ENCODE measurements at places on chromosomes 3 and 15. TPM values are rescaled to one million over a fixed set of nuclear protein-coding genes. Genes with fewer than 3 reads are reported as not detected.

The ISG20 gene
- 537 TPM for polyA plus RNA-seq

The ZNF620 gene
- polyA plus RNA-seq: 3.4 TPM

The ATP13A4 gene
- not detected for polyA plus RNA-seq

GRCh38 chr3:66615643-66616301 lies 115.0 kb upstream of the LRIG1 start:
- peak overlapping the region; percentile 4 for H3K27ac ChIP-seq
- H3K4me1 ChIP-seq: peaks cover 16% of the 10 kb centered on the region
- no peak for DNase-seq
- H3K27me3 ChIP-seq: no peaks in the 10 kb centered on the region
- peak overlapping the region; percentile 15 for H3K4me3 ChIP-seq

The TRPC1 gene
- 1.7 TPM for polyA plus RNA-seq

- peaks cover 5% of the 10 kb centered on the region for H3K27me3 ChIP-seq
- H3K4me1 ChIP-seq: no peaks in the 10 kb centered on the region
- H3K27ac ChIP-seq: no peak overlapping the region
- no peak overlapping the region for H3K4me3 ChIP-seq
- no peaks in the 10 kb centered on the region for H3K36me3 ChIP-seq
- no peak for DNase-seq
Measured at GRCh38 chr3:171643681-171644080, 166.6 kb downstream of the PLD1 start.

The DLEC1 gene
- 0.31 TPM for polyA plus RNA-seq

GRCh38 chr3:71956069-71956340 lies 171.1 kb upstream of the PROK2 start:
- H3K4me3 ChIP-seq: no peak overlapping the region
- no peaks in the 10 kb centered on the region for H3K36me3 ChIP-seq
- DNase-seq: no peak
- H3K4me1 ChIP-seq: no peaks in the 10 kb centered on the region
- H3K27ac ChIP-seq: no peak overlapping the region

The IREB2 gene
- polyA plus RNA-seq: 16.6 TPM

The ZNF860 gene
- not detected for polyA plus RNA-seq

DNA sequence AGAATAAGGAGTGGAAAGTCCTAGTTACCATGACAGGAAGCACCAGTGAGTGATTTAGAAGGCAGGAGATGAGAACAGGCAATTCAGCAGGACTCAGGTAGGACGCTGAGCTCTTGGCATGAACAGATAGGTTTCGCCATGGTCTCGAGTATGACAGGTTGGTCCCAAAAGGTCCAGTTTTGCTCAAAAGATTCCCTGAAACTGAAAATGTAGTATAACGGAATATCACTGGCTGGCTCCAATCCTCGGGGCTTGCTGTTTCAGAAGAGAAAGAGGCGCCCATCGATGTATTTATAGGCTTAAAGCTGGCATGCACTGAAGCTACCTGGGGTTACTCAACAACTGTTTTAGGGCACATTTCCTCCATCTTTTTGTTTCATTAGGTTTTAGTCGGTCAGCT lies 59.2 kb downstream of the SRGAP3 start:
- no peak for DNase-seq
- H3K27me3 ChIP-seq: peaks cover 3% of the 10 kb centered on the region
- no peak overlapping the region for H3K4me3 ChIP-seq
- no peak overlapping the region for H3K27ac ChIP-seq

- no peak overlapping the region for H3K4me3 ChIP-seq
- no peaks in the 10 kb centered on the region for H3K4me1 ChIP-seq
- no peaks in the 10 kb centered on the region for H3K36me3 ChIP-seq
- no peaks in the 10 kb centered on the region for H3K27me3 ChIP-seq
Measured at GRCh38 chr3:80190051-80190450, 422.3 kb upstream of the ROBO1 start.

- H3K4me1 ChIP-seq: no peaks in the 10 kb centered on the region
- peaks cover 6% of the 10 kb centered on the region for H3K27me3 ChIP-seq
- H3K4me3 ChIP-seq: no peak overlapping the region
- DNase-seq: no peak
Measured at GRCh38 chr15:93417156-93417555, 328.1 kb upstream of the RGMA start.

- H3K27me3 ChIP-seq: no peaks in the 10 kb centered on the region
- H3K36me3 ChIP-seq: peaks cover 15% of the 10 kb centered on the region
- no peak overlapping the region for H3K4me3 ChIP-seq
- no peaks in the 10 kb centered on the region for H3K4me1 ChIP-seq
- no peak for DNase-seq
Measured at GRCh38 chr15:98906712-98907083, 100.9 kb downstream of the PGPEP1L start.

DNA sequence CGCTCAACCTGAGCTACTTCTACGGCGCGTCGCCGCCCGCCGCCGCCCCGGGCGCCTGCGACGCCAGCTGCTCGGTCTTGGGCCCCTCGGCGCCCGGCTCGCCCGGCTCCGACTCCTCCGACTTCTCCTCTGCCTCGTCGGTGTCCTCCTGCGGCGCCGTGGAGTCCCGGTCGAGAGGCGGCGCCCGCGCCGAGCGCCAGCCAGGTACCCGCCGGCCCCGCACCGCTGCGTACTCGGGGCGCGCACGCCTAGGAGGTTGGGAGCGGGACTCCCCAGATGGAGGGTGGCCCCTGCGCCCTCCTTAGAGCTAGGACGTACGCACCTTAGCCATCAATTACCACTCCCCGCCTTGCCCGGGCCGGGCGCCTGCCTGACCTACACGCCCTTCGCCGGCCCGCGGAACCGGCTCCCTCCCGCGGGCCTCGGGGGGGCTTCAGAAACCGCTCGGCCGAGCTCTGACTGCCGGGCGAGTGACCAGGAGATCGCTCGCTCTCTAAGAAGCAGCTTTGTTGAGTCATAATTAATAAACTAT lies 466 bp downstream of the NFKBIZ start:
- H3K27me3 ChIP-seq: no peaks in the 10 kb centered on the region
- H3K36me3 ChIP-seq: peaks cover 29% of the 10 kb centered on the region
- peaks cover 44% of the 10 kb centered on the region for H3K4me1 ChIP-seq

GRCh38 chr3:61978460-61979419 lies 394.6 kb downstream of the FEZF2 start:
- DNase-seq: no peak
- H3K4me3 ChIP-seq: no peak overlapping the region
- H3K36me3 ChIP-seq: no peaks in the 10 kb centered on the region
- H3K27me3 ChIP-seq: no peaks in the 10 kb centered on the region
- no peaks in the 10 kb centered on the region for H3K4me1 ChIP-seq
- no peak overlapping the region for H3K27ac ChIP-seq

The GRK7 gene
- polyA plus RNA-seq: not detected

- H3K4me1 ChIP-seq: peaks cover 33% of the 10 kb centered on the region
- DNase-seq: no peak
- peak overlapping the region; percentile 95 for H3K4me3 ChIP-seq
- peak overlapping the region; percentile 93 for H3K27ac ChIP-seq
- no peaks in the 10 kb centered on the region for H3K36me3 ChIP-seq
Measured at GRCh38 chr3:49411535-49411967, 225 bp downstream of the RHOA start.

GRCh38 chr3:116057400-116058006 lies 387.8 kb downstream of the LSAMP start:
- H3K4me1 ChIP-seq: no peaks in the 10 kb centered on the region
- H3K36me3 ChIP-seq: no peaks in the 10 kb centered on the region
- H3K27ac ChIP-seq: no peak overlapping the region
- no peak for DNase-seq
- no peak overlapping the region for H3K4me3 ChIP-seq
- H3K27me3 ChIP-seq: no peaks in the 10 kb centered on the region

- no peaks in the 10 kb centered on the region for H3K27me3 ChIP-seq
- peaks cover 5% of the 10 kb centered on the region for H3K36me3 ChIP-seq
- H3K4me1 ChIP-seq: peaks cover 12% of the 10 kb centered on the region
- H3K27ac ChIP-seq: no peak overlapping the region
- no peak overlapping the region for H3K4me3 ChIP-seq
- DNase-seq: no peak
Measured at GRCh38 chr3:14440531-14441239, 38.3 kb downstream of the SLC6A6 start.

GRCh38 chr3:78633626-78634025 lies 1134.2 kb downstream of the ROBO1 start:
- H3K4me1 ChIP-seq: no peaks in the 10 kb centered on the region
- DNase-seq: no peak
- no peaks in the 10 kb centered on the region for H3K27me3 ChIP-seq
- no peak overlapping the region for H3K27ac ChIP-seq

The CCR9 gene
- 0.49 TPM for polyA plus RNA-seq

- H3K4me1 ChIP-seq: peaks cover 90% of the 10 kb centered on the region
- DNase-seq: no peak
- H3K27ac ChIP-seq: no peak overlapping the region
- no peaks in the 10 kb centered on the region for H3K36me3 ChIP-seq
- H3K4me3 ChIP-seq: no peak overlapping the region
- no peaks in the 10 kb centered on the region for H3K27me3 ChIP-seq
Measured at GRCh38 chr3:172100482-172100881, 61.1 kb downstream of the FNDC3B start.

The DNAJA4 gene
- polyA plus RNA-seq: 7.9 TPM

The SATB1 gene
- polyA plus RNA-seq: 196 TPM

GRCh38 chr3:117910820-117911521 lies 1123.7 kb downstream of the IGSF11 start:
- no peaks in the 10 kb centered on the region for H3K36me3 ChIP-seq
- H3K4me3 ChIP-seq: no peak overlapping the region
- no peaks in the 10 kb centered on the region for H3K4me1 ChIP-seq

GRCh38 chr15:67501177-67501835 lies 19.6 kb upstream of the C15orf61 start:
- no peak overlapping the region for H3K27ac ChIP-seq
- peaks cover 15% of the 10 kb centered on the region for H3K36me3 ChIP-seq
- DNase-seq: no peak
- H3K27me3 ChIP-seq: no peaks in the 10 kb centered on the region
- H3K4me1 ChIP-seq: no peaks in the 10 kb centered on the region
- H3K4me3 ChIP-seq: no peak overlapping the region

DNA sequence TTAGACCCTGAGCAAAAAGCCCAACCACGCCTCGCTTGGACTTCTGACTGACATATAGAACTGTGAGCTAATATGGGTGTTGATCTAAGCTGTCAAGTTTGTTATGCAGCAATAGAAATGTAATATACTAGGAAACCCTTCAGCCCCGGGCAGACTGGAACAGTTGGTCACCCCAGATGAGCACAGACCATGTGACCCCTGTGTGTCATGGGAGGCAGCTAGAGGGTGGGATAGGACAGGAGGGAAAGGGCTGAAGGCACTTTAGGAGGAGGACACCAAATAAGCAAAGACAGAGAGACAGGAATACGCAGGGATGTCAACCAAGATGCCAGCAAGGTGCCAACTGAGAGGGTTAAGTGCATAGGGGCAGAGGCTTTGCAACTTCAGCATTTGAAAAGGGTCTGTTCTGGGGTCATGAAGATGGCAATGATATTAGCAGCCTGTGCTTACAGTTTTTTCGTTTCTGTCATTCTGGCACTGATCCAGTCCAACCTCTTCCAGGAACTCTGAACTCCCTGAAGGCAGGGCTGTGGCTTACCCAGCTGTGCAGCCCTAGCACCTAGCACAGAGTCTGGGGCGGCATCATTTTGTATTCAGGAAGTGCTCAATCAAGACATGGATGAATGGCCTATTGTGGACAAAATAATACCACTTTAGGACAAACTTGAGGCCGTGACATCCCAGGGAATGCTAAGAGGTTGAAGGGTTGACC lies 51.4 kb downstream of the HES1 start:
- no peak overlapping the region for H3K27ac ChIP-seq
- no peaks in the 10 kb centered on the region for H3K36me3 ChIP-seq
- H3K4me3 ChIP-seq: no peak overlapping the region
- H3K27me3 ChIP-seq: peaks cover 1% of the 10 kb centered on the region

GRCh38 chr3:169362301-169362700 lies 301.2 kb downstream of the MECOM start:
- H3K4me1 ChIP-seq: no peaks in the 10 kb centered on the region
- H3K36me3 ChIP-seq: no peaks in the 10 kb centered on the region
- H3K4me3 ChIP-seq: no peak overlapping the region

DNA sequence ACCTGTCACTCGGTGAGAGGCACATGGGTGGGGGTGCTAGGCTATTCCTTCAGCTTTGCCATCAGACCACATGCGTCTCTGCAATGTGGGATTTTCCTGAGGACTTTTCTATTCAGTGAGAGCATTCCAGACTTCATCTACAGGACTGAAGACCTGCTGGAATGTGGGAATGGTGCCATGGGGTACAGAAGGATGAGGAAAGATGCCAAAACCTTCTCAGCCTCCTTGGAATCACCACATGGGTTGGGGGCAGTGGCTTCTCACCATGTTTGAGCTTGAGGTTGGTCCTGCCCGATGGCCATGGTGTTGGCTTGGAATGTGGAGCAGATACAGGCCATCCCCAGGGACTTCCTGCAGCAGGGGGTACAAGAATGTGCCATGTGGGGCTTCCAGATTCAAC lies 80.9 kb upstream of the KLF13 start:
- no peak overlapping the region for H3K27ac ChIP-seq
- peaks cover 19% of the 10 kb centered on the region for H3K4me1 ChIP-seq
- H3K4me3 ChIP-seq: no peak overlapping the region
- H3K27me3 ChIP-seq: no peaks in the 10 kb centered on the region
- H3K36me3 ChIP-seq: no peaks in the 10 kb centered on the region
- no peak for DNase-seq

The LEO1 gene
- polyA plus RNA-seq: 19.6 TPM

The SPATA12 gene
- not detected for polyA plus RNA-seq

DNA sequence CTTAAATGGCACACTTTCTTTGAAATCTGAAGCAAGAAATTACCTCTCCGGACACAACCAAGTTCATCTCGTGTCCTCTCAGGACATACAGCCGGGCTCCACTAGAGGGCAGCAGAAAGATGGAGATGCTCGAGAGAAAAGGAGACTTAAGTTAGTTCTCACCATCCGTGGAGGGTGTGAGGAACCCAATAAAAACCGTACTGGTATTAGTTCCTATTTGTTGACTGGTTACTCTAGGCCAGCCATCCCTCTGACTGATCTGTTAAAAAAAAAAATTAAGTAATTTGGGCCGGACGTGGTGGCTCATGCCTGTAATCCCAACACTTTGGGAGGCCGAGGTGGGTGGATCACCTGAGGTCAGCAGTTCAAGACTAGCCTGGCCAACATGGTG lies 7.9 kb upstream of the CYP11A1 start:
- peak overlapping the region; percentile 66 for H3K27ac ChIP-seq
- no peaks in the 10 kb centered on the region for H3K27me3 ChIP-seq
- H3K4me1 ChIP-seq: peaks cover 25% of the 10 kb centered on the region
- no peaks in the 10 kb centered on the region for H3K36me3 ChIP-seq
- DNase-seq: peak; percentile 60
- H3K4me3 ChIP-seq: peak overlapping the region; percentile 89

The PLCH1 gene
- polyA plus RNA-seq: not detected

DNA sequence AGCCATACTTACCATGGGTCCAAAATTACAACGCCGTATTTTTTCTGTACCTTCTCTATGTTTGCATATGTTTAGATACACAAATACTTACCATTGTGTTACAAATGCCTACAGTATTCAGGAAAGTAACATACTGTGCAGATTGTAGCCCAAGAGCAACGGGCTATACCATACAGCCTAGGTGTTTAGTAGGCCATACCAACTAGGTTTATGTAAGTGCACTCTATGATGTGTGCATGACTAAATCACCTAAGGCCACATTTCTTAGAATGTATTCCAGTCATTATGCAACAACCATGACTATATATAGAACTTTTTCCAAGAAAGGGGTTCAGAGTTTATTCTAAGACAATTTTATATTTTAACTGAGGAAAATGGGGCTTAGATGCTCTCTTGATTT lies 411.7 kb downstream of the MAGI1 start:
- no peak overlapping the region for H3K4me3 ChIP-seq
- no peaks in the 10 kb centered on the region for H3K4me1 ChIP-seq
- no peaks in the 10 kb centered on the region for H3K27me3 ChIP-seq
- no peaks in the 10 kb centered on the region for H3K36me3 ChIP-seq
- no peak for DNase-seq

GRCh38 chr3:133934996-133935842 lies 39.5 kb upstream of the RAB6B start:
- no peak overlapping the region for H3K27ac ChIP-seq
- no peaks in the 10 kb centered on the region for H3K36me3 ChIP-seq
- DNase-seq: no peak

The ST8SIA2 gene
- not detected for polyA plus RNA-seq
